ENCODE measurements at places on chromosomes 11 and 22.

DNA sequence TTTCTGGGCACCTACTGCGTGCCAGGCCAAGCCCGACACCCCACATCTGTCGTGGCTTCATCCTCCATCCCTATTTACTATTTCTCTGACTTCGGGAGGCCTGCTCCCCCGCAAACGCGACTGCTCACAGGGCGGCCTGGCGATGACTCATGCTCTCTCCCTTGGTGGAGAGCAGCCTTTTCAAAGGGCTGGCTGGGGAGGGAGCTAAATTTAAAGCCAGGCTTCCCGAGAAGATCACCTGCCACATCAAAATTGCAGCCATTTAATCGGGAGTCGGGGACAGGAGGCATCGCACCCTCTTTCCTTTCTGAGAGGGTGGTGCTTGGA lies 24.9 kb upstream of the SHISAL1 start:
- DNase-seq, result no peak

DNA sequence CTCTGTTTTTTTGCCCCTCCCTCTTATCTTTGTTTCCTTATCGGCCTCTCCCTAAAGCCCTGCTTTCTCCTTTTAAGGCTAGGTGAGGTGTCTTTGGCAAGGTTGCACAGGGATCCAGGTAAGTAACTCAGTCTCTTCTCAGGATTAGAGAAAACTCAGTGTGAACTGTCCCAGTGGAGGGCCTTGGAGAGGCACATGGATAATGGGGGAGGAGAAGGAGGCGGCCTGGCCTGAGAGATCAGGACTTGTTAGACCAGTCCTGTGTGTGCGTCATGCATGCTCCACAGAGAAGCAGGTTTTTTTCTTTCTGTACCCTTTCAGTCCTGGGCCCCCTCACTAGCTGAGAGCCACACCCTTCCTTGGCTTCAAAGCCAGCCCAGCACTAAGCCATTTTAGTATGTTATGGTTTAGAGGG lies 19.9 kb downstream of the CTNND1 start:
- no peak for DNase-seq

GRCh38 chr11:32279672-32280071 lies 155.7 kb downstream of the WT1 start:
- no peak for DNase-seq

DNA sequence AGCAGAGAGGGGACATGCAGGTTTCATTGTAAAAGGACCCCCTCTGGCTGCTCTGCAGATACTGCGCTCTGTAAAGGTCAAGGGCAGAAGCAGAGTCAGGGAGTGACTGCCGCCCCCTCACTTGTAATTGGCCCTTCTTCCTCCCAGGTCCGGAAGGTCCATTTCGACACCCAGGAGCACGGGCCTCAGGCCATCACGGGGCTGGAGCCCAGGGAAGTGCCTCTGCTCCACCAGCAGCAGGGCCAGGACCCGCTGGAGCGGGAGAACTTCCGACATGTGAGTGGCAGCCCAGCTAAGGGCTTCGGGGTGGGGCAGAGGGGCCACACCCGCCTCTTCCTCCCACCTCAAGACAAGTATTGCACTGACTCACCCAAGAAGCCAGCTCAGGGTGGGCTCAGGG lies 24.0 kb upstream of the LRRC10B start:
- DNase-seq, result no peak

- no peak for DNase-seq
Observed at GRCh38 chr11:13304655-13305335, 27.2 kb downstream of the BMAL1 start.

GRCh38 chr11:72579816-72580641 lies 94.2 kb downstream of the PDE2A start:
- no peak for DNase-seq

All from stimulated activated CD4-positive, alpha-beta T cell treated with anti-CD3 and anti-CD28 coated beads, Interleukin-2, amount 100 ng/mL, for 4 hours (primary cell).